Hematopoietic multipotent progenitor cell treated with erythropoietin and hydrocortisone succinate and interleukin-3 and kit ligand, for 17 days (in vitro differentiated cells): ENCODE measurements at places on chromosomes 5 and 9.

DNA sequence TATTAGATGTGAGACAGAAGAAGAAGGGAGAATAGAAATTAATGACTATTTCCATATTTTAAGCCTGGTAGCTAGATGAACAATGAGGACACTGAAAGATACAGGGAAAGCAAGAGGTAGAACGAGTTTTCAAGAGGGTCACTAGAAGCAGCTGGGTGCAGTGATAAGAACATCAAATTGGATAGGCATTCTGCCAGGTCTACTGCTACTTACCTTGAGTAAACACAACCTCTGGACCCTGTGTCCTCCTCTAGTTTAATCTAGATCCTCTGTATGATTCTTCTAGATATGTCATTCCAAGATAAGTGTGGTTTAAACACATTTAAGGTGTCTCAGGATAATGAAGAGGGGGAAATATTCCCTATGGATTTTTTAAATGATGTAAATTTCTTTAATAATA is 31.2 kb downstream of the OTP start:
- no peak for DNase-seq

DNA sequence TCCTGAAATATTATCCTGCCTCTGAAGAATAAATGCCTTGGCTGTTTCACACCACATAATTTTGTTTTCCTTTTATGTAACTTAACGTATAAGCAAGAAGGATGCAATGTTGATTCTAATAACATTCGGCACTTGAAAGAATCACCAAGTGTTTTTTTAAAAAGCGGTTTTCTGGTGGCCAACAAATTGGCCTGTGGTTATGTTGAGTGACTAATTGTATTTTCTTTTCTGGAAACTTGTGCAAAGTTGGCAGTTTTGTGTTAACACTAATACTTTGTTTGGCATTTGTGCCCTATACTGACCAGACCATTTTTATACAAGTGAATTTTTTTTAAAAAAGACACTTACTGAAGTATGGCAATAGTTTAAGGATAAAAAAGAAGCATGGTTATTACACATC is 452.7 kb downstream of the BNC2 start:
- no peak for DNase-seq

DNA sequence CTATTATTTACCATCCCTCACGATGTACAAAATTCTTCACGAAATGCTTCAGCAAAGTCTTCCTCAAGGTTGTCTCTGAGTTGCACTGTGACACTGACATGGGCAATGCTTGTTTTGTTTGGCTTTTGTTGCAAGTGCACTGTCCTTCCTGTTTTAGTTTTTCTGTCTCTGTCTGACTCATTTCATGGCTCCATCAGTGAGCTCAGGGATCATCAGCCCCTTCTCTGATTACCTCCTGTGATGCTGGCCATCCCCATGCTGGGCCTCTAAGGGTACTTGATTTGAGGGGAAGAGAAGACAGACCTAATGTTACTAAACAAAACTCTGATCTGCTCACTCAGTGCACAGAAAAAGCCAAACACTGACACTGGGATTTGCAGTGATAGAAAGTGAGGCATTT is 37.6 kb upstream of the STX17 start:
- no peak for DNase-seq

DNA sequence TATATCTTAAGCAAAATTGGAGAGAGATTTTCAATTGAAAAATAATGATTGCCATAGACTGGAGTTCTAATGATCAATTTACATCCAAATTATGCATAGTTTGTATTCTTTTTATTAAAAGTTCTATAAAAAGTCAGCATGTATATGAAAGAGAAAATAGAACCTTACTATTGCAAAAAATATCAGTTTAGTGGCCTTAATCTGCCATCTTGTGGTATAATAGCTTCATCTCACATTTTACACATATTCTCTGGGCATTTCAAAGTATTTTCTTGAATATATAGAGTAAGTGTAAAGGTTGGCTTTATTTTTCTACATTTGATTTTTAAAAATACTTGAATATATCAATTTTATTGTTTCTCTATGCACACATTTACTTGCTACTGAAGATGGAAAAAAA is 1858.6 kb upstream of the CDH9 start:
- no peak for DNase-seq

DNA sequence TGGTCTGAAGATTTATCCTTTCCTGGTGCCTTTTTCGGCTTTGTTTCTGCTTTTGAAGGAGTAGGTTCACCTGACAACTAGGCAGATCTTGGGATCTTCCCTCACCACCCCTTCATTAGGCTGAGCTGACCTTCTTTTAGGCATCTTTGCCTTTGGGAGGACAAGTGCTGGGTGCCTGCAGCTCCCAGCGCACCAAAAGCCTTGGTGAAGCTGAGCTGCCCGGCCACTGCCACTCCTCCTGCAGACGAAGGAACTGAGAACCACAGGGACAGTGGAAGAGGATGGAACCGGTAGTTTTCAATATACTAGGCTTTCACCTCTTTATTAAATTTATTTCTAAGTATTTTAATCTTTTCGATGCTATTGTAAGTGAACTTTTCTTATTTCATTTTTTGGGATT is 16.8 kb upstream of the MARCOL start:
- no peak for DNase-seq

DNA sequence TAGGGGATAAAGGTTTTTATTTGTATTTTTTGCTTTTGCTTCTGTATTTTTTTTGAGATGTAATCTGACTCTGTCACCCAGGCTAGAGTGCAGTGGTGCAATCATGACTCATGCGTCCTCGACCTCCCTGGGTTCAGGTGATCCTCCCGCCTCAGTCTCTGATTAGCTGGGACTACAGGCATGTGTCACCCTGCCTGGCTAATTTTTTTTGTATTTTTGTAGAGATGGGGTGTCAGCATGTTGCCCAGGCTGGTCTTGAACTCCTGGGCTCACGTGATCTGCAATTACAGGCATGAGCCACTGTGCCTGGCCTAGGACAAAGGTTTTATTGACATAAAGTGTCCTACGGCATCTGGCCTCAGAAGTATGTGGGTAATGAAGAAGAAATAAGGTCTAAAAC is 297.1 kb upstream of the C9orf72 start:
- DNase-seq, result no peak

DNA sequence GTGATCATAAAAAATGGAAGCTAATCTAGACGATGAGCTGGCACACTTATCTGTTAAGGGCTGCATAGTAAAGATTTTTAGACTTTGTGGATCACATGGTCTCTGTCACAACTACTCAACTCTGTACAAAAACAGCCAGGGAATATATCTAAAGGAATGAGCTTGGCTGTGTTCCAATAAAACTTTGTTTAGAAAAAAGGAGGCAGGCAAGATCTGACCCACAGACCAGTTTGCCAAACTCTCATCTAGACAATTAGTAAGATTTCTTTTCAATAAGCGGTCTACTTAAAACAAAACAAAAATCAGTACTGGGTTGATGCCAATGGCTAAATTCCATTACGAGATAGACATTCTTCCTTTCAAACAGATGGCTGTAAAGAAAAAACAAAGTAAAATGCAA is 53.0 kb upstream of the RETREG1 start:
- DNase-seq, result no peak

- DNase-seq, result no peak
Observed at GRCh38 chr5:148574167-148574566, 80.2 kb downstream of the HTR4 start.

DNA sequence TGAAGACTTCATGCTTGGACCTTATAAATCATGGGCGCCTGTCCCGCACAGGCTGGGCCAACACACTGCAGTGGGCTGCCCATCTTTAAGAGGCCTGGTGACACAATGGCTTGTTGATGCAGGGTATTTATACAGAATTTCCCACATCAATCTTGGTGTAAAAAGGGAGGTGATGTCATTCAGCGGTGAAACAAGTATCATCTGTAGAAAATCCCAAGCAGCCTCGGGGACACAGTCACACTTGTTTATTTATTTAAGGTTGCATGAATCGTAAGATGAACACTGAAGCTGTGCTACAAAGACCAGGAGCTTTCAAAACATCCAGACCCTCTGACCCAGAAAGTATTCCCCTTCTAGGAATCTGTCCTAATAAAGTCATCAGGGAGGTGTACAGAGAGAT is 40.5 kb downstream of the SMIM23 start:
- DNase-seq, result no peak

GRCh38 chr5:67581203-67581602 is 384.6 kb upstream of the CD180 start:
- DNase-seq, result no peak

GRCh38 chr9:130636648-130637020 is 27.8 kb upstream of the PRDM12 start:
- DNase-seq, result no peak

GRCh38 chr9:89418882-89419640 is 78.9 kb downstream of the SEMA4D start:
- no peak for DNase-seq

DNA sequence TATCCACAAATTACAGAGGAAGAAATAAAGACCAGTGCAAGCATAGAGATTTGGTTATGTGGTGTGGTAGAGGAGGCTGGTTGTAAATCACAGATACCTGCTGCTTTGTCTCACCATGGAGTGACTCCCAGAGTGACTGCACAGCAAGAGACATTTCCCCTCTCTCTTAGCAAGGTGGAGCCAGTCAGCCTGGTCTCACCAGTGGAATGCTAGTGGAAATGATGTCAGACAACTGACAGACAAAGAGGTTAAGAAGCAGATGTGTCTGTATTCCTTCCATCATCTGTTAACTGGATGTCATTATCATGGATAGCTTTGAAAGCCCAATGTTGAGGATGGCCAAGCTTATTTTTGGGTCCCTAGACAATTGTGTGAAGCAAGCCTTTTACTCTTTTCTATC is 509.4 kb upstream of the SEMA6A start:
- DNase-seq, result no peak
